ENCODE measurements at places on chromosomes 12 and 14.

DNA sequence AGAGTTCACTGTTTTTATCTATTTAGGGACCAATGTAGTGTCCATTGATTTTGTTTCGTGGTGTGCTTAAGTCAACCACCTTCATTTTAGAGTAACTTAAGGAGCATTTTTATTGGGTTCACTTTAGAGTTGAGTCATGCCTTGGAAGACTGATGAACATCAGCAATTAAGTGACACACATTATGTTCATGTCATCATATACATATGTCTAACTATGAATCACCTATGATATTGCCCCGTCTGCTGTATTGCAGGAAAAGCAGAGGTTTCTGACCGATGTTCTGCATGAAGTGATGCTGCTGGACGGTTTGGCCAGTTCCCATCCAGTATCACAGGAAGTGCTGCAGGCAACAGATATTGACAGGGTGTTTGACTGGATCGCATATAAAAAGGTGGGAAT, 227.1 kb downstream of the TRHDE start:
- DNase-seq = no peak

DNA sequence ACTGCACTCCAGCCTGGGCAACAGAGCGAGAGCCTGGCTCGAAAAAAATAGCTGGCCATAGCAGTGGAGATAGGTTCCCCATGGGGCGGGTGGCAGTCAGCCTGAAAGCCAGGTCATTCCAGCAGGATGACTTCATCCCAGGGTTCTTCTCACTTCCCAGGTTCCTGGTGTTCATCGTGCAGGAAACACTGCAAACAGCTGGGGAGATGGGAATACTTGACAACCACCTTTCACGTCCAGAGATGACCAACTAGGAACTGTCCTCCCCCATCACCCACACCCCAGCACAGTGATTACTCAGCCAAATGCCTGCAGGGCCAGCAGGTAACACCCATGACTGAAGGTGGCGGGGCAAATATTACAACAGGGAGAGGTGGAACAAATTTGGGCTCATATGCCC, 1.7 kb downstream of the VSIG10 start:
- no peak for DNase-seq

DNA sequence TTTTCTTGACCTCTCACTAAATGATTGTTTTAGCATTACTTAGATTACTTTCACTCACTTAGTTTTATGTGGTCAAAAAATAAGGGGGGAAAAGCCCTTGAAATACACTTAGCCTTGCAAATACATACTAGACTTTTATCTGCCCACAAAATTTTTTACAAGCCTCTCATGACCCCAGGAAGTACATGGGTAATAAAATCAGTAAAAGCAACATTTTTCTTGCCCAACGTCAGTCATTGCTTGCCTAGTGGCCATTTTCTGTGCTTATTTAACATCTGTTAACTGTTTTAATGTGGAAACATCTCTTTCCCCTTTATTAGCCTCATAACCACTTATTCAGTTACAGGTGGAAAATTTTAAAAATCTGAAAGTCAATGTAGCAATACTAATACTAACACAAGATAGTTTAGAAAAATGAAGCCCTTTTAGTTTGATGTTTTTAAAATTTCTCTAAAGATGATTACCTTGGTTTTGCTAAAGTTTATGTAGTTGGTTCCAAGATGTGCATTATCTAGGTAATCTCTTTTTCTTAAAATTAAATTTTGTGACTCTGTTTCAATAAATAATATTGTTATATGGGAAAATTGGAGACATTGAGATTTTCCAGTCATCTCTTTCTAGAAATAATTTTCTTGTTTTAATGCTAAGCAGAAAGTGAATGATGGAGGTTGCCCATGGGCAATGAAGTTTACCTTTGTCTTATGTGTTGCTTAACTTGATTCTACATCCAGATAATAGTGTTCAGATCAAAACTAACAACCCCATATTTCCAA, 175.5 kb downstream of the TMTC2 start:
- DNase-seq = no peak

GRCh38 chr14:76575108-76575507, 186.2 kb upstream of the VASH1 start:
- DNase-seq = no peak

GRCh38 chr14:100410056-100410565, 87.0 kb downstream of the SLC25A47 start:
- no peak for DNase-seq

DNA sequence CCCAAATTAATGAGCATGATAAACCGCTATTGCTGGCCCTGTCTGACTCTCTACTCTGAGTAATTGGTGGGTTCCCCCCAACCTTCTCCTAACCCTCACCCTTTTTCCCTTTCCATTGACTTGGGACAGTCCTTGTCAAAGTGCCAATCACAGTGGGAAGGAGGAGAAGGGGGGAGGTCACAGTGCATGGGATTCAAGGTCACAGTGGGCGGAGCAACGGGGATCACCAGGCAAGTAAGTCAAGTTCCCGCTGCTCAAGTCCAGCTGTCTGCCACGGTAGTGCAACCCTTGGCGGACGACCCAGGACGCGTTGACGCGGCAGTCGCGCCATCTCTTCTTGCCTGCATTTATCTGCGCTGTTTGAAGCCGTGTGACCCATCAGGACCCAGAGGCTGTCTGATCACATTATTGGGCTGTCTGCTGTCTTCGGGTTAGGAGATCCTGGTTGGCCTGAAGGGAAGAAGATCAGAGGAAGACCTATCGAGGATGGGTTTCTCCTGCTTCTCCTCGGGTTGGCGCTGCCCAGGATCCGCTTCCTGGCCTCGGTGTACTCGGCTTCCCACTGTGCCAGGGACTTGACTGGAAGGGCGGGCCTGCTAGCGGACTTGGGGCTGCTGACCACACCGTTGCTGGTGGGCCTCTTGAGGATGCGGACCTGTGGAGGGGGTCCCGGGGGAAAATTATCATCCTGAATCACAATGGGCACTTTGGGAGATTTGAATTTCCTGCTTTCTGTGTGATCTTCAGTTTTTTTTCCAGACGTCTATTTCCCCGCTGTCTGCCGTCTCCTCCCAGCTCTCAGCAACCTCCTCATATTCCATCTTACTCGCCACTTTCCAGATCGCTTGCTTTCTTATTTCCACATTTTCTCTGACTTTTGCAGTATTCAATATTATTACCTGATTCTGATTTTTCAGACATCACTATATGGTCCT, 3.1 kb upstream of the MDM2 start:
- no peak for DNase-seq

DNA sequence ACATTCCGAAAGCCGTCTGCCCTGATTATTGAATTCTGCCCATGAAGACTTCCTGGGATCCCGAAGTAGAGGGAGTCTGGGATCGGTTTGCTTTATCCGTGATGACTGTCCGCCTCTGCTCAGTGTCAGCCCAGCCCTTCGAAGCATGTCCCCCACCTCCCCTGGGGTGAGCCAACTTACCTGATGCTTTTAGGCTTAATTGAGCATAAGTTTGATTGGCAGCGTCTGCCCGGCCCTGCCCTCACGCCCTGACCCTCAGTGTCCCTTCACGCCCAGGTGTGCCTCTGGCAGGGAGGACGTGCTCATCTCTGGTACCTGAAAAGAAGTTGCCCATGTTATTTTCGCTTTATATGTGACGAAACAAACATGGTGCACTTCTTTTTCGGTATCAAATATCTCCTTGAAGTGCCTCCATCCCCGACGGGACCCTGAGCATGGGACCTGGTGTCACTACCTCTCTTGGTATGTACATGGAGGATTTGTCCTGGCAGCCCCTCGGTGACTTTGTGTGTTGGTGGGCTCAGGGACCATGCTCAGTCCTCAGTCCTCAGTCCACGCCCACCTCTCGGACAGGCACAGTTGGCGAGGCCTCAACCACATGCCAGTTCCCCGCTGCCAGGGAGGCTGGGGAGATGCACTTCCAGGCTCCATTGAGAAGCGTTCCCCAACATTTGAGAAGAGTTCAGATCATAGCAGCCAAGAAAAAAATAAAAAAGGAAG, 130.1 kb upstream of the RTL1 start:
- DNase-seq = no peak

GRCh38 chr12:42056130-42056529, 88.5 kb downstream of the GXYLT1 start:
- DNase-seq = no peak

DNA sequence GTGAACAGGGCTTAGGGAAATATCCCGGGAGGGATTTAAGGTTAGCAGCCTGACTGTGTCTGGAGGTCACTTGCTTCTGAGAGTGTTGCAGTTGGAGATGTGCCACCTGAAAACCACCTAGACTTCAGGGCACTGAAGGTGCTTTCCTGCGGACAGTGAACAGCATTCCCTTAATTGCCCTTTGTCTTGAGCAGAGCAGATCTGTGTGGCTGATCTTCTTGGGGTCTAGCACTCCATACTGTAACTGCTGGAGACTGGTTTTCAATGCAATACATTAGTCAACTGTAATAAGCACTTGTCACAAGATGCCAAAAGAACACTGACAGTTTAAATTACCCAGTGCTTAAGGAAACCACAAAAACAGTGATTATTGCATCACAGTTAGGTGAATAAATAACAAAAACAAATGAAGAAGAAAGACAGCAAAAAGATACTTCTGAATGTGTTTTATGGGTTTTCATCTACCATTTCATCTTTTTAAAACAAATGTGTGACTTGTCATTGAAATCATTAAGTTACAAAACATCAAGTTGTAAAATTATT, 111.8 kb downstream of the PRIMA1 start:
- no peak for DNase-seq

DNA sequence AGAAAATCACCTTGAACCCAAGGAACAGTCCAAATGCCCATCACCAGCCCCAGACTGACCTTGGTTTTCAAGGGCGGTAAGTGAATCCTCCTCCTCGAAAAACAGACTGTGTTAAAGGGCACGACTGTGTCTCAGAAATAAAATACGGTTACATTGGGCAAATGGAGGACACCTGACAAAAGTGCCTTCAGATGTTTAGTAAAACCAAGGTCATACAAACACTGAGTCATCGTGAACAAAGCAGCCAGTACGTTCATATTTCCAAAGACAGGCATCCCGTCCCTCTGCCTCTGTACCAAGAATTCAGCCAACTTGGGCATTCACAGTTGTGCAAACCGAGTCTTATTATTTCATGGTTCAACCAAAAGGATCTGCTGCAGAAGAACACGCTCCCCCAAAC, 25.9 kb downstream of the FOXN3 start:
- no peak for DNase-seq

GRCh38 chr12:130119241-130119861, 42.9 kb upstream of the FZD10 start:
- DNase-seq = no peak

DNA sequence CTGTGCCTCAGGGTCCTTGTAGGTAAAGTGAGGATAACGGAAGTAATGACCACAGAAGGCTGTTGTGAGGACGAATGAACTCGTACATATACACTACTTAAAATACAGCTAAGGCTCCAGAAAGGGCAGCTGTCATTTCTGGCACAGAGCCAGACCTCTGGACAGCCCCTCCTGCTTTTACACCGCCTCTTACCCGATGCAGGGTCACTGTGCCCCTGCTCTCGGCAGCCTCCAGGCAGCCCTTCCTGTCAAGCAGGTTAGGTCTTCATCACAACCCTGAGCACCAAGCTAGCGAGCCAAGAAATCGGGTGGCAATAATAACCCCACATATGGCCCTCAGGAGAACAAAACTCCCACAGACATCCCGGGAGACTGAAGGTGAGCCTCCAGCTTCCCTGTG, 8.5 kb downstream of the TMEM229B start:
- DNase-seq = no peak

DNA sequence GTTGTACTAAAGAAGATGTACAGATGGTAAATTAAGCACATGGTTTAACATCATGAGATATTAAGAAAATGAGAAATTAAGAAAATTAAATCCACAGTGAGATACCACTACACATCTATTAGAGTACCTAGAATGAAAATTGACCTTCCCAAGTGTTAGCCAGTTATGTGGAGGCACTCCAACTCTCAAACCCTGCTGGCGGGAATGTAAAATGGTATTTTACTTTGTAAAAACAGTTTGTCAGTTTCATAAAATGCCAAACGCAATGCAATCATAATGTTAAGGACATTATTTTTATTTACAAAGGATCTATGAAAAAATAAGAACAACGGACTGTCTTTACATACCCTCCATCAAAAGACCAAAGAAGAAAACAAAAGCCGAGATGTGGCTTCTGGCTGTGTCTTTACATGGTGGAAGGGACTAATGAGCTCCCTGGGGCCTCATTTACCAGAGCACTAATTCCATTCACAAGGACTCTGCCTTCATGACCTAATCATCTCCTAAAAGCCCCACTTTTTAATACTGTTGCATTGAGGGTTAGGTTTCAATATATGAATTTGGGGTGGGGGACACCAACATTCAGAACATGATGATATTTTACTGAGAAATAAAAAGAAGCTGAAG, 1178.7 kb downstream of the AACS start:
- no peak for DNase-seq

DNA sequence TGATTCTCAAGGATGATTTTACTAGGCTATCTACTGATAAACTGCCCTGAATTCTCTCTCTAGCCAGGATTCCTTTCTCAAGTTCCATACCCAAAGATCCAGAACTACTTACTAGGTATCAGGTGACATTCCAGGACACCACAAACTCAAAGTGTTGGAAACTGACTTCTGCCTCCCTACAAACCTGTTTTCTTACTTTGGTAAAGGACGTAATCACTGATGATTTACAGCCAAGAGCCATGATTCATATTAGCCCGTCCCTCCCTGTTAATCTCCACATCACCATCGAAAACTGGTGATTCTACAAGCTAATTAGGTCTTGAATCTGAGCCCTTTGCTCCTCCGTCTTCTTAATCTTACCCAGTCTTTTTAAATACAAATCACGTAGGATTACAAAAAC, 1.0 kb upstream of the ATG14 start:
- no peak for DNase-seq

DNA sequence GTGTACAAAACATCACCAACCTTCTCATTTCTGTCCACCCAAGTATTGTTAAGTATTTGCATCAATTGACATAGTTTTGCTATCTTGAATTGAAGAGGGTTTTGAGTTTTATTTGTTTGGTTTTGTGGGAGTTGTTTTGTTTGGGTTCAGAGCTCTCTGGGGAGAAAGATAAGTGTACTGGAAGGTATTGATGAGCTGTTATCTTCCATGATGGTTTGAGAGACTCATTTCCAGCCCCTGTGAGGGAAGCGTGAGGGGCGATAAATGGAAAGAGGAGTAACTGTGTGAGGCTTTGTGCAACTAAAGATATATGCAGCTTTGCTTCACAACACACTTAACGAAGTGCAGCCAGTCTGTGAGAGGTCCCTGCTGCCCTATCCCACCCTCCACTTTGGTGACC, 15.7 kb upstream of the CIPC start:
- no peak for DNase-seq

DNA sequence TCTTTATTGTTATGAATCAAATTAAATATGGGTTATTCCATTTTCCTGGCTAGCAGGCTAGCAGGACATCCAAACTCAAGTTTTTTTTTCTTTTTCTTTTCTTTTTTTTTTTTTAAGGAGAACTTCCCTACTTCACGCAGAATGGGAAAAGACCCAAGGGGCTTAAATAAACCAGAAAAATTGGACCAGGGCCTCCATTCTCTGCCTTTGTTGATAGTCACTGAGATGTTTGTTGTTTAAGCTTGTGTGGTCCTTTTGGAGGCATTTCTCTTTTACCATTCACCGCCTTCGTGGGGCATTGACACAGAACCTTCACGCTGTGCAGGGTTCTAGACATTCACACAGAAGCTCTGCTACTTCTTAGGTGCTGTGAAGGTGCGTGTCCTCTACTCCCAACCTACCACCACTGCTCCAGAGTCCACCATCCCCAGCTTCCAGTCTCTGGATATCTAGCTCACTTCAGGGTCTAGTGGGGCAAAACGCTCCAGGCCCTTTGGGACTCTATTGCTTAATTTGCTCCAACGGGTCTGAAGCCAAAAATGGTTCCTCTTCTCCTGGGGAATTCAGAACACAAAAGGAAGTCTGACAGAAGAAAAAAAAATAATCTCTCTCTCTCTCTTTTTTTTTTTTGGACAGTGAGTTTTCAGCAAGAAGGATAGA, 301.3 kb downstream of the AEBP2 start:
- DNase-seq = no peak

Measured in NCI-H1048 (cell line).